Bladder microvascular endothelial cell (primary cell): ENCODE measurements at places on chromosomes 7 and 10. TPM values are rescaled to one million over a fixed set of nuclear protein-coding genes. Genes with fewer than 3 reads are reported as not detected.

SNCG gene
- 111 and 131 TPM in 2 replicates for total RNA-seq

AVL9 gene
- total RNA-seq, result 27.2 and 42.3 TPM in 2 replicates

SLC39A12 gene
- total RNA-seq, result not detected in 2 replicates

PLCE1 gene
- total RNA-seq, result 0.16 and 9.3 TPM in 2 replicates

HSPA12A gene
- total RNA-seq, result 0.16 and 1.5 TPM in 2 replicates

GFRA1 gene
- total RNA-seq, result 1.6 and 131 TPM in 2 replicates

RADIL gene
- 0.65 and 1.3 TPM in 2 replicates for total RNA-seq

C10orf62 gene
- total RNA-seq, result 0.06 TPM in 1 of 2 replicates, not detected in the other

FGFBP3 gene
- 0.16 and 0.19 TPM in 2 replicates for total RNA-seq

PROSER2 gene
- total RNA-seq, result 3.9 and 8.0 TPM in 2 replicates

CNPY4 gene
- 38.9 and 45.6 TPM in 2 replicates for total RNA-seq

C10orf143 gene
- total RNA-seq, result 0.16 and 0.25 TPM in 2 replicates

HDAC9 gene
- total RNA-seq, result 13.6 and 26.3 TPM in 2 replicates

PLPP4 gene
- 0.16 and 0.38 TPM in 2 replicates for total RNA-seq

GSTO2 gene
- total RNA-seq, result 0.31 and 0.32 TPM in 2 replicates

ACSM6 gene
- not detected in 2 replicates for total RNA-seq

IFIT3 gene
- total RNA-seq, result 8.9 and 10.8 TPM in 2 replicates

ANKRD61 gene
- total RNA-seq, result 0.06 TPM in 1 of 2 replicates, not detected in the other

PNLIPRP3 gene
- not detected in 2 replicates for total RNA-seq

SFTPD gene
- not detected in 2 replicates for total RNA-seq

PPIF gene
- 11.2 and 20.8 TPM in 2 replicates for total RNA-seq

GJC3 gene
- total RNA-seq, result 0.16 and 0.31 TPM in 2 replicates

SCART1 gene
- 0.49 and 1.2 TPM in 2 replicates for total RNA-seq

LANCL2 gene
- 11.8 and 19.8 TPM in 2 replicates for total RNA-seq

SERPINE1 gene
- total RNA-seq, result 270 and 1,595 TPM in 2 replicates

HOXA1 gene
- total RNA-seq, result 0.49 and 0.63 TPM in 2 replicates

KCNH2 gene
- total RNA-seq, result 0.06 TPM in 1 of 2 replicates, not detected in the other

CISD1 gene
- total RNA-seq, result 14.2 and 37.8 TPM in 2 replicates

ARHGAP22 gene
- 20.2 and 23.8 TPM in 2 replicates for total RNA-seq
